ENCODE measurements at places on chromosomes 7 and 10.

GRCh38 chr7:27723085-27723484, 16.9 kb upstream of the TAX1BP1 start:
- DNase-seq = no peak

DNA sequence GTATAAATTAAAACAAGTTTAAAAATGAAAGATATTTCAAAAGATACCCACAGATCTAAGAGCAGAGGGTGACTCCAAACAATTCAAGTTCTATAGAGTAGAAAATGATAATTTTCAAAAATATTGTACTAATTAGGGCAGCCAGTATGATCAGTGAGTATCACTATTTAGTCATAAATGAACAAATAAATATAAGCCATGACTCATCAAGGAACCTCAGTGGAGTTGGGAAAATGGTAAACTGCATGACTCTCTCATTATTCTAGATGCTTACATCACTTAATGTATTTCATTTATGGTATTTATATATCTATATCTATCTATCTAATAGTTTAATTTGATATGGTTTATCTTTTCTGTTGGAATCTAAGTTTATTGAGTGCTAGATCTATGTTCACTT, 94.3 kb downstream of the THSD7A start:
- DNase-seq = no peak

DNA sequence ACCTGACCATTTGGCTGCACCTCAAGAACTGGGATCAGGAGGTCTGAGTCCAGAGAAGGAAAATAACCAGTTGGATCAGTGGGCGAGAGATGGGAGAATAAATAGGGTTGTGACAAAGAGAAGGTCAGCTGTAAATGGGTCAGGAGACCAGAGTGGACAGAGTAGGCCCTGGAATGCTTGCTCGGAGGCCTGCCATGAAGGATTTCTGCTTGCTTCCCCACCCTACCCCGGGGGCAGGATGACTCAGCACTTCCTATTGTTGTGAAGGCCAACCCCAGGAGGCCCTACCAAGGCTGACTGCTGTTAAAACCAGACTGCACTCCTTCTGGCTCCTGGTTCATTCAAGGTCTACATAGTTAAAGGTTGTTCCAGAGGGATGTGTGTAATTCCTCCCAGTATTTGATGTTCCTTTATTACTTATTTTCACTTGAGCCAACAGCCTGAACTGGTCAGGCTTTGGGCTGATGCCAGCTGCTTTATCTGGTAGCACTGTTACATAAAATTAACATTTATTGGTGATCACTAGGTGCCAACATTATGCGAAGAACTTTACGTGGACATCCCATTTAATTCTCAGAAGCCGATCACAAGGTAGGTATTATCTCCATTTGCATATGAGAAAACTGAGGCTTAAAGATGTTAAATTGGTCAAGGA, 27.3 kb upstream of the IFRD1 start:
- DNase-seq = peak; percentile 90

- DNase-seq = peak; percentile 75
These were observed 2.8 kb downstream of the PKD1L1 start for GRCh38 chr7:47945261-47946015.

DNA sequence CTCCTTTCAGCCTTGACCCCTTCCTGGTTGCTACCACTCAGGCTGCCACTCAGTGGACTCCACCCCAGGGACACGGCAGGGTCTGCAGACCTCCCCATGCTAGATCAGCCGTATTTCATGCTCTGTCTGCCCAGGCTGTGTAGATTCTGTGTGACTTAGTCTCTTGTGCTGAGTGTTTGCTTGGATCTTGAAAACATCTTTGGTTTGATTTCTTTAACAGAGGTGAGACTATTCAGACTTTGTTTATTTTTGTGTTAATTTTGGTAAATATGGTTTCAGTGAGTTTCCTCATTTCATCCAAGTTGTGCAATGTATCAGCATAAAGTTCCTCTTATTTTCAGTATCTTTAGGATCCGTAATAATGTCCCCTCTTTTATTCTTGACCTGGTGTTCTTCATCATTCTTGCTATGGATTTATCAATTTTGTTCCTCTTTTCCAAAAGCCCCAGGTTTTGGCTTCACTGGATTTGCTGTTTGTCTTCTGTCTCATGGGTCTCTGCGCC, 21.2 kb upstream of the PWWP2B start:
- no peak for DNase-seq

GRCh38 chr10:73228247-73228646, 18.8 kb downstream of the DNAJC9 start:
- no peak for DNase-seq

DNA sequence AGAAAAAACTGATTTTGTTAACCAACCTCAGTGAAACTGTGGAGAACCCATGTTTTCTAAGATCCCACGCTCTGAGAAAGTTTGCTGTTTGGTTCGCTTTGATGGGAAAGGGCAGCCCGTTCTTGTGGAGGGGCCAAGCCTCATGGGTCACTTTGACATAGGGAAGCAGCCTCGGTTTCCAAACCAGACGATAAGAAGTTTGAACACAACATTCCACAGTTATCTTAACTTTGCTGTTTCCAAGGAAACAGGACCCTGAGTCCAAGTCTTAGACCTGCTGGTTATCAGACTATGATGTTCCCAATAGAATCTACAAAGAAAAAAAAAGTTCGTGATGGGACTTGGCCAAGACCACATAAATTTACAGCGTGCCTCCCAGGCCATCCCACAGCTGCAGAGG, 182.3 kb downstream of the NRP1 start:
- no peak for DNase-seq

- DNase-seq = no peak
These were observed 47.9 kb downstream of the OGDH start for GRCh38 chr7:44654255-44654796.

Measured in breast epithelium (tissue), 4 donors.